Fibroblast of skin of scalp (primary cell): ENCODE measurements at places on chromosomes 16 and 17.

DNA sequence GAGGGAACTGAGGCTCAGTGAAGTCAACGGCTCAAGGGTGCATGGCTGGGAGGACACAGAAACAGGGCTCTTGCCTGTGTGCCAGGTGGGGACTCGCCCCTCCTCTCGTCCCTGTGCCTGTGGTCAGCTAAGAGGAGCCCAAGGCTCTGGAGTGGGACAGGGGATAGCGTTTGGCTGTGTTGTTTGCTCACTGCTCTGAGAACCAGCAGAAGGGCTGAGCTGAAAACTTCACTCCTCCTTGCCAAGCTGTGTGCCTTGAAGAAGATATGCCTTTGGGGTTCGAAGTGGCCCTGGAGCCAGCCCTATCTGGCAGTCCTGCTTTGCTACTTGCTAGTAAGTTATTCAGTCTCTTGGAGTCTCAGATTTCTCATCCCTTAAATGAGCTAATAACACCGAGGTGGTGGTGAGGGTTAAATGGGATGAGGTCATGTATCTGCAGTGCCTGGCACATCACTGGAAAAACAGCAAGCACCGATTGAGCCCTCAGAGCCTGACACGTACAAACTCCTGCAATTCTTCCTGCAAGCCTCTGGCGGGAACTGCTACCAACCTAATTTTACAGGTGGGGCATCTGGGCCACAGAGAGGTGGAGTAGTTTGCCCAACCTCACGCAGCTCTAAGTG is 17.7 kb downstream of the FOXL1 start:
- DNase-seq: peak; percentile 58

GRCh38 chr17:42389899-42390298 is 1.7 kb upstream of the STAT3 start:
- no peak for DNase-seq

GRCh38 chr17:46180892-46181274 is 12.3 kb downstream of the KANSL1 start:
- peak; percentile 63 for DNase-seq

GRCh38 chr17:29063992-29064391 is 21.1 kb downstream of the PIPOX start:
- DNase-seq: no peak

- peak; percentile 39 for DNase-seq
Observed at GRCh38 chr16:12538667-12539091, 265.0 kb downstream of the CPPED1 start.

DNA sequence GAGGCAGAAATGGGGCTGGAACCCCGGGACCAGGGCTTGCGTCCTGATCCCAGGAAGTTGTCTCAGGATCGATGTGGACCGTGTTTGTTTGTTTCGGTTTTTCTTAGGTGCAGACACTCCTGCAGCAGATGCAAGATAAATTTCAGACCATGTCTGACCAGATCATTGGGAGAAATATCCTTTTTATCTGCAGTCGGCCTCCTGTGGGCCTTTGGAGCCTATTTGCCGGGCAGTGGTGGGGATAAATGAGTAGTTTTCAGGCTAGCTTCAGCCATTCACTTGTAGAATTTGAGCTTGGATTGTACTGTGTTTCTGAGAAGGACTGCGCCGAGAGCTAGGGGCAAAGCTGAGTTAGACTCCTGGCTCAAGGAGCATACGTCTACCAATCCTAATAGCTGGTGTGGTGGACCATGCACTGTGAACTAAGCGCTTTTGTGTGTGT is 816 bp downstream of the HSBP1 start:
- DNase-seq: no peak

DNA sequence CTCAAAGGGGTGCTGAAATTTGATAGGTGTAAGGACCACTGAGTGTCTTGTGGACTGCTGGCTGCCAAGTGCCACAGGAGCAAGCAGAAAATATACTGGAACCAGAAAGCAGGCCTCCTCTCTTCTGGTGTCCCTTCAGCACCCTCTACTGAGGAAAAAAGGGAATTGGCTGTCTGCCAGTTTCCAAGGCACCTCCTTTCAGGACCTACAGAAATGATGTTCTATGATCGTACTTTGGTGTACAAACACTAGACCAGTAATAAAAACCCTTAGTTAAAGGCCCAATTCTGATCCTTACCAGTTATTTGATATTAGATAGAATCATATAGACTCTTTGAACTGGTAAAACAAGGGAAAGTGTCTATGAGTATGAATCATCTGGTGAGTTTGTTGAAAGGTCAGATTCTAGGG is 35.8 kb upstream of the BCAS3 start:
- peak; percentile 83 for DNase-seq

GRCh38 chr17:33233811-33234177 is 59.3 kb downstream of the ASIC2 start:
- DNase-seq: no peak

DNA sequence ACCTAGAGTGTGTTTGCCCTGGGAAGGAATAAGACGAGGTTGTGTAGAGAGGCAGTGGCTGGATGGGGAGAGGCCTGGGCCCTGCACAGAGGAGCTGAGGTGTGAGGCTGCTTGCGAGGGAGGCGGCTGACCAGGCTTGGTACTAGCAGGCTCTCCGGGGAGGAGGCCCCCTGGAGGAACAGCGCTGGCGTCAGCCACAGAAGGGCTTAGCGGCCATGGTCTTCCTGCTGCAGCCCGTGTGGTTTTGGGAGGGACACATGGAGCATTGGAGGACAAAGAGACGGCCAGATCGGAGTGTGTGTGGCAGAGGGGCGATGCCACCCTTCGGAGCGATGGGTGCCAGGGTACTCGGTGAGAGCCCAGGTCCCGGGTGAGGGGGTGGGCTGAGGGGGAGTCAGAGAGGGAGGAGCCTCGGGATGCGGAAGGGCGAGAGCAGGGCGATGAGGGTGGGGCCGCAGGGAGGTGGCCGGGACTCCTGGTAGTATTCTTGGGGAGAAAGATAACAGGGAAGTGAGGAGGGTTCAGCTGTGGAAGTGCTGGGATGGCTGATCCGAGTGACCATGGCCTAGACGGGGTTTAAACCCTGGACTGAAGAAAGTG is 8.3 kb downstream of the BANP start:
- no peak for DNase-seq

GRCh38 chr17:79033741-79034501 is 10.0 kb downstream of the C1QTNF1 start:
- no peak for DNase-seq

GRCh38 chr17:5683241-5683640 is 98.9 kb upstream of the NLRP1 start:
- DNase-seq: no peak

DNA sequence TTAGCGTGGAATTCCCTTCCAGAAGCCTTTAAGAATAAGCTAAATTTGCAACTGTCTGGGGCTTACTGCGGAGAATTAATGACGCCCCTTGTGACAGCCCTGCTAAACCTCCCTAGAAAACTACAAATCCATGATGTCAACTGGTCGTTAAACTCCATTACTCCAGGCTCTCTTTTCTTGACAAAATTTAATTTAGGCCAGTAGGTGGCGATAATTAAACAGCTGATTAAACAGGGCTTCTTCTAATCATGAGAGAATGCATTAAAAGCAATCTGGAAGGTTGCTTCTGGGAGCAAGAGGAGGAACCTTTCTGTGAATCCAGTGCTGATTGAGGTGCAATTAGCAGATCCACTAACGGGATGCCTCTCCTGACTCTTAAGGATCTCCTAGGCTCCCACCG is 8.1 kb upstream of the NLRP1 start:
- peak; percentile 42 for DNase-seq

GRCh38 chr17:28665994-28666393 is 4.0 kb downstream of the SUPT6H start:
- DNase-seq: no peak

GRCh38 chr17:44022246-44022645 is 7.5 kb upstream of the TMEM101 start:
- DNase-seq: no peak

DNA sequence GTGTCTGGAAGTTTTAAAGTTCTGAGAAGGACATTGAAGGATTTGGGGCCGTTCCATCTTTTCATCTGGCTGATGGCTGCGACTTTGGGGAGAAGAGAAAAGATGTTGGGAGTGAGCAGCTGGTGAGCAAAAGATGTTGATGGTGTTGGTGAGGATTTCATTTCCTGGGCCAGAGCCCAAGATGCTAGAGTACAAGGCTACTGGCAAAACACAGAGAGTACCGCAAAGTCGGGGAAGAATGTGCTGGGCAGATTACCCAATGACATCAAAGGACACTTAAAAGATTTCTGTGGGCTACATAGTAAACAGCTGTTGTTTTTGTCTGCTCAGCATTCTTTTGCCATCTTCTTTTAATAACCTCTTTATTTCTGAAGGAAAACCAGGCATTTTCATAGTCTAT is 49.4 kb upstream of the GAS7 start:
- peak; percentile 44 for DNase-seq

- DNase-seq: no peak
Observed at GRCh38 chr16:65655802-65656201, 533.9 kb upstream of the CDH11 start.

GRCh38 chr17:62572888-62573401 is 54.5 kb upstream of the MRC2 start:
- no peak for DNase-seq
